ENCODE measurements at places on chromosomes 13 and 19. TPM values are rescaled to one million over a fixed set of nuclear protein-coding genes. Genes with fewer than 3 reads are reported as not detected.
A peak's percentile ranks its signal among the peaks of the same experiment; 100 is the strongest.

Gene PRR20D
- total RNA-seq = not detected

Gene ERFL
- total RNA-seq = not detected

GRCh38 chr13:39957868-39958677 lies 302.6 kb downstream of the COG6 start:
- ATAC-seq = no peak

GRCh38 chr13:24615911-24616472 lies 64.2 kb upstream of the ATP12A start:
- ATAC-seq = no peak

DNA sequence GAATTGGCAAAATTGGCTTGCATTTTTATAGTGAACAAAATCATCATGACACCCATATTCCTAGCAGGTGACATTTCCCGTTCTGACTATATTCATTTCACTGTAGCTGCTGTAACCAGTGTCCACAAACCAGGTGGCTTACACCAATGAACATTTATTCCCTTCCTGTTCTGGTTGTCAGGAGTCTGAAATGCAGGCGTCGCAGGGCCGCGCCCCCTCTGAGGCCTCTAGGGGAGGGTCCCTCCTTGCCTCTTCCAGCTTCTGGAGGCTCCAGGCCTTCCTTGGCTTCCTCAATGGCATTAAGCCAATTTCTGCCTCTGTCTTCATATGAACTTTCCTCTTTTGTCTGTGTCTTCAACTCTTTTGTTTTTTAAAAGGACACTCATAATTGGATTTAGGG lies 6.5 kb upstream of the RLN3 start:
- ATAC-seq = no peak

DNA sequence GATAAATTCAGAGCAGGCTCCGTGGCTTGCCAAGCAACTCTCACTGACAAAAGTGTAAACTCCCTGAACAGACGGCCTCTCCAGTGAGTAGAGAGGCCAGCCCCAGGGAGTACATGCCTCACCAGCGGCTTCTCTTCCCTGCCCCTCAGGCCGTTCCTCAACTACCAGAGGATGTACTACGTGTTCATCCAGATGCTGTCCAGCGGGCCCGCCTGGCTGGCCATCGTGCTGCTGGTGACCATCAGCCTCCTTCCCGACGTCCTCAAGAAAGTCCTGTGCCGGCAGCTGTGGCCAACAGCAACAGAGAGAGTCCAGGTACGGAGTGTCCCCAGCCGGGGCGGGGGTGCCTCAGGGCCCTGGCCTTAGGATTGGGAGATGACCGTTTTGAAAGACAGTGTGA lies 93.4 kb upstream of the MCF2L start:
- no peak for ATAC-seq

Gene TMEM255B
- 1.8 TPM for total RNA-seq

DNA sequence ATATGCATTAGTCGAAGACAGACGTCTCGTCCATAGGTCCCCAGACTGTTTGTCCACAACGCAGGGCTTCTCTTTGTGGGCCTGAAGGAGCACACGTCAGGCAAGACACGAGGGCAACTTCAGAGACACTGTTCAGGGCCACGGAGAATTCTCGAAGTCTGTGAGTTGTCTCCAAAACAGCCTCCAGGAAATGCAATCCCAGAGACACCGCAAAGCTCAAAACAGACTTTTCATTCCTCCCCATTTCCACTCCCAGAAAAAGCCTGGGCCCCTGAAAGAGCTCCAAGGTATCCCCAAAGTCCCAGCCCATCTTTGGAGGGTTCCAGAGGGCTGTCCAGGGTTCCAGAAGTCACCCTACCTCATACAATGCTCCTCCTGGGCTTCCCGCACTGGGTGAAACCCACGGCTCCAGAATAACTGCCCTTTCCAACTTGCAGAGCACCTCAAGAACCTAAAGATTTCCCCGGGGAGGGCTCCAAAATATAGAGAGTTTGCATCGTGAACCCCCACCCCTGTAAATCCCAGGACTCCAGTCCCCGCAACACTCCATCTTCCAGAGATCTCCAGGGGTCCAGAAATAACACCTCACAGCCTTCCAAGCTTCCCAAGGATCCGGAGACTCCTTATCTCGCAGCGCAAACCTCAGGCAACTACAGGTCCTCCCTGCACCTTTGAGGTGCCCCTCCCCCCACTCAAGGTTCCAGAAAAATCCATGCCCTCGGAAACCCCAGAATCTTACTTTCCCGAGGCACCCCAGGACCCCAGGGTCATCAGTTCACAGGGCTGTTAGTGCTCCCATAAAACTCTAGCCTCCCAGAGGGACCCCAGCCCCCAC lies 687 bp upstream of the FTL start:
- no peak for ATAC-seq

- ATAC-seq = no peak
These were observed 275.9 kb downstream of the ZNF536 start for GRCh38 chr19:30647891-30648720.

DNA sequence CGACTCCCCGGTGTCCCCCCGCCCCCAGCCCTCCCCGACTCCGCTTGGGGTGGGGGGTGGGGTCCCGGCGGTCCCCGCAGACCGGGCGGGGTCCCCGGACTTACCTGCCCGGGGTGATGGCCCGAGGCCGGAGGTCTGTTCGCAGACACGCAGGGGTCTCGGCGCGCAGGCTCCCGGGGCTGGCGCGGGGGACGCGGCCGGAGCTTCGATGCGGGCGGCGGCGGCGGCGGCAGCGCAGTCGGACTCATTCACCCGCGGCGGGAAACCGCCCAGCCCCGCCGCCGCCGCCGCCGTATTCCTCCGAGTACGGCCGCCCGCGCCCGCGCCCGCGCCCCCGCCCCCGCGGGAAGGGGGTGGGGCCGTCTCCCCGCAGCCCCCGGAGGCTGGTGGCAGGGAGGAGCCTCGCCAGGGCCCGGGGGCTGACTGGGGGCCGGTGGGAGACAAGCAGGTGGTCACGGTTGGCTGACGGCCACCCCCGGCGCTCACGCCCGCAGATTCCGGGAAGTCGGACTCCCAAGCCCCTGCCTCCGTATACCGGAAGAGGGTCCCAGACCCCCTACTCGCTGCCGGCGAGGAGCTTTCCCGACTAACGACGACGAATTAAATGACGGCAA lies at the start of gene C2CD4C:
Gene C2CD4C, minus strand, starts transcription at position 246 of the 614 bp plus-strand sequence. CDS start 786 bp downstream, outside the sequence.
- ATAC-seq = peak; percentile 12

- no peak for ATAC-seq
These were observed 324.1 kb upstream of the KLHL1 start for GRCh38 chr13:70432276-70432805.

Gene CEACAM5
- total RNA-seq = 369 TPM

DNA sequence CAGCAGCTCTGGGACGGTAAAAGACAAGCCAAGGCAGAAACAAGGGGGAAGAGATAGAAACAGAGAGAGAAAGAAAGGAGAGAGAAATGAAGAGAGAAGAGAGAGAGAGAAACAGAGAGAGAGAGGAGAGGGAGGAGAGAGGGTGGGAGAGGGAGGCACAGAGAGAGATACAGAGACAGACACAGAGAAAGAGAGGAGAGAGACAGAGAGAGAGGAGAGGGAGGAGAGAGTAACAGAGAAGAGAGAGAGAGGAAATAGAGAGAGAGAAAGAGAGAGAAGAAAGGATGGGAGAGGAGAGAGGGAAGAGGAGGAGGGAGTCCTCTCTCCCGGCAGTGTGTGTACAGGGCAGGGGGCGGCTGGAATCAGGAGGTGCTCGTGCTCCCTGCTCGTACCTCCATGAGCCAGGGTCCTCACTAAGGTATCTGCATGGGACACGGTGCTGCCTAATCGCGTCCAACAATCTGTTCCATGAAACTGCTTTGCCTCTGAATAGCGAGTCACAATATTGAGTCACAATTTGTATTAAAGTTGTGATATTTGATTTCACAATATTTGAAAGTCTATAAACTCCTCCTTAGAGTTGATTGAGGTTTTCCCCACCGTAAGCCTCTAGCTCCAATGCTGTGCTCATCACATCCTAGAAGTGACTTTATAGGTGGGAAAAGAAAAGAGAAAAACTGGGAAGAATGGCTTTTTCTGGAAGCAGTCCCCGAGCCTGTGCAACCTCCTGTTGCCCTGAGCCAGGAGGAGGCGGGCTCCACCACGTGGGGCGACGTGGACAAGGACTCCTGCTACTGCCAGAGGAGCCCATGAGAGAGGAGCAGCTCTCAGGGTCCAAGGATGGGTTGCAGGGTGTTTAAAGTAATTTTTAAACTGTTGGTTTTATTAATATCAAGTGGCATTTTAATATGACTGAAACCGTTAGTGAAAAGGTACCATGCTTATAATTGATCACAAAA lies 81.7 kb upstream of the ARHGEF7 start:
- ATAC-seq = no peak

GRCh38 chr13:23460309-23460708 lies 26.8 kb upstream of the SACS start:
- no peak for ATAC-seq
